GM12892 (cell line): ENCODE measurements at places on chromosomes 7 and 10.

GRCh38 chr7:80726666-80727065 lies 88.2 kb downstream of the CD36 start:
- no peak for DNase-seq

GRCh38 chr7:142720986-142721385 lies 28.3 kb upstream of the PRSS1 start:
- DNase-seq, result no peak

DNA sequence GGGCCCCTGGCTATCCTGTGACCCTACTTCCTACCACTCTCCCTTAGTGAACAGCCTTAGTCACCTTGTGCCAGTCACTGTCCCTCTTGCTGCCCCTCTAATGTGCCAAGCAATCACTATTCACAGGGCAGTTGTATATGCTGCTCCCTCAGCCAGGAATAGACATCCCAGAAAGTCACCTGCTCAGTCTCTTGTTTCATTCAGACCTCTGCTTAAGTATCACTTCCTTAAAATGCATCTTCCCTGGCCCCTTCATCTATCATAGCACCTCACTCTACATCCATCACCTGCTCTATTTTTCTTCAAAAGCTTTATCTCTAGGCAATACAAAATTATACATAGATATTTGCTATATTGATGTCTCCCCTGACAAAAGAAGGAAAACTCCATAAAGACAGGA lies 328.4 kb upstream of the NFE2L3 start:
- no peak for DNase-seq

DNA sequence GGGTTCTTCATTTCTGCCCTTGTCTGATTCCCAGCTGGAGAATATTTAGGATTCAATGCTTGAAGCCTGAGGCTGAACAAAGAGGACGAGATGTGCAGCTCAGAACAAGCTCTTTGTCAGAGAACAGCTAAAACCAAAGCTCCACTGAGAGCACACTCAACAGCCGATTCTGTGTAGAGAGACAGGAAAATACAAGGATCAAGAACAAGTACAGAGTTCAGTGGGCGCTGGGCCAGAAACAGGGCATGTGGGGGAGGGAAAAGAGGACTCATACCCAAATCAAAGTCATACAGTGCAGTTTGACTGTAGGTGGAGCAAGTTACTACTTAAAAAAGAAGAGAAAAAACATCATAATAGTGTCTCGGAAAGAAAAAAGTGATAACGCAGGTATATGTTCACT lies at the start of gene AGMO:
Gene AGMO (minus strand): TSS at position 181 of the 400 bp plus-strand sequence.
- DNase-seq, result no peak

GRCh38 chr10:122678266-122678665 lies 21.4 kb downstream of the C10orf120 start:
- no peak for DNase-seq

DNA sequence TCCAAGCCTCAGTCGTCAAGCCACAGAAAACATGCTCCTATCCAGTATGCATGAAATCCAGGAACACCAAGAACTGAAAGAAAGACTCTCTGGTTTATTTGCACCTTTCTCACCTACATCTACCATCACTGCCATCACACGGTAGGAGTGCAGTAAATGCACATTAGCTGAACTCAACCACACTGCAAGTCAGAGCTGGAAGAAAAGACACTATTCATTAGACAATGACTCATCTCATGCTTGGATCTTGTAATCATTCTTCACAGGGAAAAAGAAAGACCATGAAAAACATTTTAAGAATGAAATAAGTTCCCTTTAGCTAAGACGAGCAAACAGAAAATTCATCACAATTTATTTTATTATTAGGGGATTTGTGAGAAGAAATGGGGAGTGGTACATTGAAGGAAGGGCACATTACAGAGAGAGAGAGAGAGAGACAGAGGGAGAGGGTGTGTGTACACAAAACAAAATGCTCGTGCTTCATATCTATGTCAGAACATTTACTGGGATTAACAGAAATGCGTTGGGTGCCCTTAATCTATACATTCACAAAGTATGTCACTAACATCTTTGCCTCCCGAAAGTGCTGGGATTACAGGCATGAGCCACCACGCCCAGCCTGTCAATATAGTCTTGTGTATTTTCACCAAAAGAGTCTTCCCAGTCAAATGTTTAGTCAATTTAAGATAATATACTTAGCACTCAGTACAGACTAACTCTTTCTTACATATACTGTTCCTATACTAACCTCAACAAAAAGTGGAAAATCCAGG lies 324.9 kb downstream of the PARD3 start:
- DNase-seq, result no peak

GRCh38 chr10:35394411-35394851 lies 58.1 kb downstream of the CCNY start:
- DNase-seq, result no peak

- no peak for DNase-seq
These were observed 224.2 kb upstream of the AUTS2 start for GRCh38 chr7:69374044-69374425.

DNA sequence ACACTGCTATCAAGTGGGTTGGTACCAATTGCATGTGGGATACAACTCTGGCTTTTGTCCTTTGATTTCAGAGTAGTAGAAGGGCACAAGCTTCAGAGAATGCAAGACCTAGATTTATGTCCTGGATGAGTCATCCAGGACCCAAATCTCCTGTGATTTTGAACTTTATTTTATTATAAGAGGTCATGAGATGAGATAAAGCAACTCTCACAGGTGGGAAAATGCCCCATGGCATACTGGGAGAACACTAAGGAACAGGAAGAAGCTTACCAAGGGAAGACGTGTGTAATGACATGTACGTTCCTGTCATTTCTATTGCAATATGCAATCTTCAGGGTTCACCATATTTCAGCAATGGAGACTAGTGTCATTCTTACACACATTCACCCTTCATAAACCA lies 966 bp downstream of the MALRD1 start:
- no peak for DNase-seq

GRCh38 chr10:91567815-91568214 lies 65.1 kb downstream of the PPP1R3C start:
- no peak for DNase-seq

DNA sequence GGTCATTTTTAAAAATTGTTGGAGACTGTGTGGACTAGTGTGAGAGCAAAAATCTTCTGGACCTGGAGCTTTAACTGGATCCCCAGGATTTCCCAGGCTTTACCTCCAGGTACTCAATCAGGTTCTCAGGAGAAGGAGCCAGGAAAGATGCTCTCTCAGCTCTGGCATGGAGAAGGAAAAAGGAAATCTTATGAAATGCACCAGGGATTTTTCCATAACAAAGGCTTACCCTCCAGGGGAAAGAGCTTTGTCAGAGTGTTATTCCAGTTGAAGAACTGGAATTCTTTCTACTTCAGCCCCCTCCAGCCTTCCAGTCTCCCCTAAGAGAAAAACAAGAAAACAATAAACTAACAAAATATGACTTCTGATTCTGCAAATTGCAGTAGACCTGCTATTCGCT lies 436.7 kb upstream of the ANKRD30A start:
- DNase-seq, result no peak
